ENCODE measurements at places on chromosomes 3 and 15.

GRCh38 chr3:54831112-54831511 lies 96.7 kb downstream of the LRTM1 start:
- no peak for DNase-seq

DNA sequence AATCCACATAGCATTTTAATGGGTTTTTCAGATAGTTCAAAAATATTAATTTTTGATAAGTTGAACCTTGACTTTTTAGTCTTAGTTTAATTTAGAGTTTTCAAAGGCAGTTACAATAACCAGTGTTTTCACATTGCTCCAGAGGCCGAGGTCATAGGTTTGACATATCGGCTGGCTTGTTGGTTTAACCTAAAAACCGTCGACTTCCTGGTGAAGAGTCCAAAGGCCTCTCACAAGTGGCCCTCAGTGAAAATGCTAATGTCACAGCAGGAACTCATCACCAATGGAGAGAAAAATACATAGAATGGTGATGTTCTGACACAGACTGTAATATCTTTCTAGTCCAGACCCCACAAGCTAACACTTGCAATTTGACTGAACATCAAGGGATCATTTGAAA lies 642.3 kb downstream of the PLOD2 start:
- DNase-seq: no peak

DNA sequence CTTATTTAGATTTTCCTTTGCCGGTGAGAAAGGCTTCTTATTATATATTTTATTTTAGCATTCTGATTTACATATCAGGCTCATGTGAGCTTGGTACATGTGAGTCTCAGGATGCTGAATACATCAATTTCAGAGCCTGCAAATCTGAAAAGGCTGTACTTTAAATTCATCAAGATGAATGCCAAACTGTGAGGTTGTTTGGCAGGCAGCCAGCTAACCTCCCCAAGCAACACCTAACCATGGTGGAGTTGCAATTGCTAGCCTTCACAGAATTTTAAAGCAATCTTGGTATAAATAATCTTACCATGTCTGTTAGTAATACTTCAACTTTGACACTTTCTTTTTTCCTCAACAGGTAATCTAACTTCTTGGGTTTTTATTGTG lies 252.5 kb downstream of the CDIN1 start:
- no peak for DNase-seq

GRCh38 chr3:133706033-133706432 lies 40.2 kb upstream of the TF start:
- DNase-seq: no peak

GRCh38 chr3:16801223-16801622 lies 83.5 kb upstream of the PLCL2 start:
- DNase-seq: peak; percentile 9

GRCh38 chr15:49088996-49089395 lies 42.8 kb upstream of the SECISBP2L start:
- DNase-seq: no peak

DNA sequence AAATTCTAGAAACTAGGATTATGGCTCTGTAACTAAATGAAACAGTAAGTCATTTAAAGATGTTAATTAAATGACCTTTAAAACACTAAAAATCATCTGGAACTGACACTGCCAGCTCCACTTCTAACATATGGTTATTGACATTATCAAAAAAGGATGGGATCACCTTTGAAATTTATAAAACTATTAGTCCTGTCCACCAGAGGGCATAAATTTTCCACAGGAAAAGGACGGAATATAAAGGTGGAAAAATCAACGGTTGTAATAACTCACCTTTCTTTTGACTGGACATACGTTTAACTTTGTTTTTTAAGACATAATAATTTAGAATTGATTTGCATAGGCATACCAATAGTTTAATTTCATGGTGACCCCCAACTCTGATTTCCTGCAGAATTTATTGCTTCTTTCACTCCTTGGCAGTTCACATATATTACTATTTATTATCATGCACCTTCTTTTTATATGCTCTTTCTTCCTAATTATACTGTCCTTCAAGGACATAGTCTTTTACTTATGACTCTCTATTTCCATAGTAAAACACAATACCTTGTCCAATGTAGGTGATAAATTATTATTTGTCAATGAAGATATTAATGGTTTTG lies 345.7 kb downstream of the CADM2 start:
- DNase-seq: no peak

- DNase-seq: no peak
Observed at GRCh38 chr3:72350761-72351505, 497.3 kb downstream of the SHQ1 start.

GRCh38 chr15:29102911-29103823 lies 166.5 kb downstream of the NSMCE3 start:
- DNase-seq: peak; percentile 78

- no peak for DNase-seq
Observed at GRCh38 chr3:194977356-194977755, 291.7 kb downstream of the FAM43A start.

DNA sequence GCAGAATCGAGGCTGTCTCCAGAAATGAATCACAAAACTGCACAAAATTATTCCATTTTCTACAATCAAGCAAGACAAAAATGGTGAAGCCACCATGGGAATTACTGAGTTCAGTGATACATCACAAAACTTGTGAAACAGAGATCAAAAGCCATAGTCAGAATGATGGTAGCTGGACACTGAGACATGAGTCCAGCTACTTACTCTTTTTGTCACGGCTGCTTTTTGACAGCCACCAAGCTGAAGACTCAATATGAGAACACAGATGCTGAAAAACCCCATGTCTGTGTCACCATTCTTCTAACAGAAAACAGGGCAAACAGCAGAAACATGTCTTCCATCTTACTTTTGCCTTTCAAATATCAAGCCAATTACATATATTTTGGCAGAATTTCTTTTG lies 237.6 kb downstream of the LPP start:
- no peak for DNase-seq

DNA sequence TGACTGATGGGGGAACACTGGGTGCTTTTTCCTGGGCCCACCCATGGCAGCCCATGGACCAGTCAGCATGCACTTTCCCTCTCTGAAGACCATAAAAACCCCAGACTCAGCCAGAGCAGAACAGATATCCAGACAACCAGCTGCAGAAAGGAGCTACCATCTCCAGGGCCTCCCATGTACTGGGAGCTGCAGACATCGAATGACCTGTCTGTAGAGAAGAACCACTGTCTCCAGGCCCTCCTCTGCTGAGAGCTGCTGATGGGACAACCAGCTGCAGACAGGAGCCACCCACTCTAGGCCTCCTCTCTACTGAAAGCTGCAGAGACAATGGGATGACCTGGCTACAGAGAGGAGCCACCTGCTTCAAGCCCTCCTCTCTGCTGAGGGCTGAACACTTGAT lies 66.6 kb downstream of the PROS1 start:
- DNase-seq: no peak

DNA sequence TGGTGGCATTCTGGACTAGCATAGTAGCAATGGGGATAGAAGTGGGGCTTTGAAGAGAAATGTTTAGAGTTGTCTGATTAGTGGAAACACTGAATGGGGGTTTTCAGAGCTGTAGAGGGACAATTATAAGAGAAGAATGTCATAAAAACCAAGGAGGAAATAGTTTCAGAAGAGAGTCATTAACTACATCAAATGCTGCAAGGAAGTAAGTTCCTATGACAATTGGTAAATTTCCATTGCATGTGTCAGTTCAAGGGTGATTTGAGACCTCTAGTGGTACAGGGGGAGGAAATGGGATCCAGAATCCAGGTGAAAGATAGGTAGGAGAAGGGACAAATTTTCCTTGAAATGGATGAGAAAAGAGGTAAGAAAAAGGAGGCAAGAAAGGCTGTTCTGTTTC lies 68.3 kb upstream of the TBC1D5 start:
- DNase-seq: peak; percentile 49

DNA sequence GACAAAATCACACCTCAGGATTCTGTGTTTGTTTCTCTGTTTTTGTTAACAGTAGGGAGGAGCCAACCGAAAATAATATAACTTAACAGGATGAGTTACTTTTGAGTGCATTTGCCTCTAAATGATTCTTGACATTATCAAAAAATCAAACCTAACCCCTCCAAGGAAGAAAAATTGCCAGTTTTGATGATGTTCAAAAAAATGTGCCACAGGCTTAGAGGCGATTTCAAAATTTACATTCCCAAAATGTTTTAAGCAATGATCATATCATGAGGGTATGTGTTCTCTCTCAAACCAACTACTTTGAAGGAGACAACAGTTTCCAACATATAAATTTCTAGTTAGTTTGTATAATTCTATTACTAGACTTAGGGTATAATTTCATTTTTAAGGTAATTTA lies 6.7 kb downstream of the VGLL3 start:
- peak; percentile 24 for DNase-seq

- no peak for DNase-seq
Observed at GRCh38 chr3:74691946-74692345, 77.5 kb upstream of the CNTN3 start.

GRCh38 chr3:141808586-141808985 lies 45.4 kb downstream of the GRK7 start:
- DNase-seq: no peak

DNA sequence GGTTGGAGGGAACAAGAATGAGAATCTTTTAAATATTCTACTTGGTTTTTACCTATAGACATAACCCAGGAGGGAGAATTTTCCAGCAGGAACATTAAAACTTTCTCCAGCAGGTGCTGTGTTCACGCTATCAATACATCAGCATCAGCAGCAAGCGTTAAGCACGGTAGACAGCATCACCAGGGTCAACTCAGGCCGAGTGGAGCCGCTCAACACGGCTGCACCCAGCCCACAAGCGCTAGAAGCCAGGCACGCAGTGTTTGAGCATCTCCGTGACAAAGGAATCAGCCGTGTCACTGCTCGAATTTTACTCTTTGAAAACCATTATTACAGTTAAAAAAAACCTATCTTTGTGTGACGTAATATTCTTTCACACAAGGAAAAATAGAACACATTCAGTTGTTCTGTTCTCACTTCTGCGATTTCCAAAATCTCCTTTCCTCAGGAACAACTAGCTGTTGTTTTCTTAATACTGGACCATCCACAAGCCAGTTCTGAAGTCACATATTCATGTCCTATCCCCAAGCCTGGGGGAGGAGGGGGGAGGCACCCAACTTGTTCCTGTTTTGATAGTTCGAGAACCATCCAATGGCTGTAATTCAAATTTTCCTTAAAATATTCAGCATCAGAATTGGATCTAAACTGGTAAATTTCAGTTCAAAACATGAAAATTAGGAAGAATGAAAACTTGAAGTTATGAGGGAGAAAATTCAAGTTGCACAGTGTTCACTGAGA lies 77.9 kb downstream of the ADAMTS17 start:
- DNase-seq: no peak

- no peak for DNase-seq
Observed at GRCh38 chr3:127100459-127101410, 92.2 kb upstream of the PRR23E start.

DNA sequence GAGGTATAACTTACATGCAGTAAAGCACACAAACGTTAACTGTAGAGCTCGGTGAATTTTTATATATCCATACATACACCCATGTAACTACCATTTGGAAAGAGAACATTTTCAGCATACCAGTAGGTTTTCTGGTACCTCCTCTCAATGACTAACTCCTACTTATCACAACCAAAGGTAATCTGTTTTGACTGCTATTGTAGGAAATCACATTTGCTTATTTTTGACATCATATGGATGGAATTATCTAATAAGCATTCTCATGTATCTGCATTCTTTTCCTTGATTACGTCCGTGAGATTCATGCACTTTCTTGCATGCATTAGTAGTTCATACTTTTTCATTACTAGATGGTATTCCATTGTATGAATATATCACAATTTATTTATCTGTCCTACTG lies 76.8 kb downstream of the CSNK1G1 start:
- no peak for DNase-seq

- DNase-seq: no peak
Observed at GRCh38 chr15:22918056-22918455, 62.1 kb downstream of the CYFIP1 start.

DNA sequence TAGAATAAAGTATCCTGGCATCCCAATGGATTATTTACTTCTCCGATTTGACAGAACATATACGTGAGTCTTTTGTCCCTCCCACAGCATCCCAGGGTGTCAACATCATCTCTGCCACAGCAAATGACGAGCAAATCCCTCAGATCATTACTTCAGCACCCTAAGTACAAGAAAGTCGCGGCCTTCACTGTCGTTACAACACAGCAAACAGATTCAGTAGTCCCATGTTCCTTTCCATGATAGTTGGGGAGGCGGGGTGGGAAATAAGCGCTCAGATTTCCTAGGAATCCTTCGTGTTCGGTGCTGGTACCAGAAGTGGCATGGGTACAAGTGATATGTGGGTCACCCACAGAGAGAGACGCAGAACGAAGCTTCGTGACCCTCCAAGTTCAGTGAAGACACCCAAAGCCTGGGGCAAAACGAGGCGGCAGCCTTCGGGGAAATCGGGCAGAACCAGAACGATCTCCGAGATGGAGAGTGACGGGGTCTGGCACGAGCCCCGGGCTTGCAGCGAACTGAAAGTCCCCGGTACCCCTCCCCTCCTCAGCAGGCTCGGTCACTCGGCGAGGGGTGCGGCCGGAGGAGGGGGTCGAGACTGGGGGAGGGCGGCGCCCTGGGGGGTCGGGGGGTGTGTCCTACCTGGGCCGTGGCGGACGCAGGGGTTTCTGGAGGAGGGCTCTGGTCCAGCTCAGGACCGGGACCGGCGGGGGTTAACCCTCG lies 619 bp downstream of the TTBK2 start:
- DNase-seq: peak; percentile 32

- DNase-seq: no peak
Observed at GRCh38 chr15:35723852-35724251, 177.9 kb upstream of the DPH6 start.

GRCh38 chr3:22779737-22780136 lies 423.4 kb upstream of the UBE2E2 start:
- DNase-seq: no peak

GRCh38 chr3:24802614-24803013 lies 308.0 kb upstream of the THRB start:
- DNase-seq: no peak

- no peak for DNase-seq
Observed at GRCh38 chr15:68228971-68229385, 550 bp downstream of the CLN6 start.
